ENCODE measurements at places on chromosomes 2 and 18.

DNA sequence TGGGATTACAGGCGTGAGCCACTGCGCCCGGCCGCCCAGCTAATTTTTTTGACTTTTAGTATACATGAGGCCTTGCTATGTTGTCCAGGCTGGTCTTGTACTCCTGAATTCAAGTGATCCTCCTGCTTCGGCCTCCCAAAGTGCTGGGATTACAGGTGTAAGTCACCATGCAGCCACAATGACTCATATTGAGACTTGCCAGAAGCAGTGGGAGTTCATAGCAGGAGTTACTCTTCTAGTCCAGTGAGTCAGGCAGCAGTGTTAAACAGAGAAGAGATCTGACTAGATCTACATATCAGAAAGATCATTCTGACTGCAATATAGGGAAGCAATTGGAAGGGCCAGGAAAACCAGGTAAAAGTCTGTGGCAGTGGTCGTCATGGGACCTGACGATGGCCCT lies 1.5 kb upstream of the FLACC1 start:
- DNase-seq = peak; percentile 83

DNA sequence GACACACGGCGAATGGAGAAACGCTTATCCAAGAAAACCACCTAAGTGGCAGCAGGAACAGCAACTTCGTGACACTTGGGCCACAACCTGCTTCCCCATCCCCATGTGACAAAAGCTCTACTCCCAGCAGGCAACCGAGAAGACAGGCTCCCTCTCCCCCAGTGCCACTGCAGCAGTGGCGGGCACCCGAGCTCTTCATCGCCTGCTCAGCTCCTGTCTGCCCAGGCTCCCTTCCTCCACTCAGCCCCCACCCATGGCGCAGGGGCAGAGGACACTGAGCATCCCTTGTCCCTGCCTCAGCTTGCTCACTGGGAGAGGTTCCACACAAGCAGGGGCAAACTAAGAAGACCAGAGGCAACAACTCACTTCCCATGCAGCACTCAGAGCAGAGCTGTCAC lies 22.9 kb downstream of the SLC66A2 start:
- no peak for DNase-seq

DNA sequence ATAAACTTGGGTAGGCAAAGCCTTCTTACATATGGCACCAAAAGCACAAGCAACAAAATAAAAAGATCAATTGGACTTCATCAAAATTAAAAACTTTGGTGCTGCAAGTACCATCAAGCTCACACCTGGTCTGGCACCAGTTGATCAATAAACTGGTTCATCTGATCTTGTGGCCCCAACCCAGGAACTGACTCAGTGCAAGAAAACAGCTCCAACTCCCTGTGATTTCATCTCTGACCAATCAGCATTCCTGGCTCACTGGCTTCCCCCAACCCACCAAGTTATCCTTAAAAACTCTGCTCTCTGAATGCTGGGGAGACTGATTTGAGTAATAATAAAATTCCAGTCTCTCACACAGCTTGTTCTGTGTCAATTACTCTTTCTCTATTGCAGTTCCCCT lies 8.4 kb downstream of the EPG5 start:
- DNase-seq = no peak

DNA sequence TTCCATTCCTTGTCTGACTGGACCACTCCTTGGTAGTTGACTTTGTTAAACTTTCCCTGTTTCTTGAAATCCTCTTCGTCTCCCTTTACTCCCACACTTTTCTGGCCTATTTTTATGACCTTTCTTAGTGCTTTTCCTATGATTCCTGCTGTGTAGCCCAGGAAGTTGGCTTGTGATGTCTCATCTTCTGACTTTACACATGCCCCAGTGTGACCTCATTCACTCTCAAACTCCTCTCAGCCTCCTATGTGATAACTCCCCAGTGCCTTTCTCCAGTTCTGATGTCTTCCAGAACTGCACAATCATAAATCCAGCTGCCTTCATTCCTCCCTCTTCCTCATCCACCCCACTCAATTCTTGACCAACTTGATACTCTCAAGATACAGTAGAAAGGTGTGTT lies 407.6 kb downstream of the TGIF1 start:
- peak; percentile 69 for DNase-seq

- DNase-seq = peak; percentile 62
These were observed 37.2 kb downstream of the ITGA6 start for GRCh38 chr2:172464400-172465129.

DNA sequence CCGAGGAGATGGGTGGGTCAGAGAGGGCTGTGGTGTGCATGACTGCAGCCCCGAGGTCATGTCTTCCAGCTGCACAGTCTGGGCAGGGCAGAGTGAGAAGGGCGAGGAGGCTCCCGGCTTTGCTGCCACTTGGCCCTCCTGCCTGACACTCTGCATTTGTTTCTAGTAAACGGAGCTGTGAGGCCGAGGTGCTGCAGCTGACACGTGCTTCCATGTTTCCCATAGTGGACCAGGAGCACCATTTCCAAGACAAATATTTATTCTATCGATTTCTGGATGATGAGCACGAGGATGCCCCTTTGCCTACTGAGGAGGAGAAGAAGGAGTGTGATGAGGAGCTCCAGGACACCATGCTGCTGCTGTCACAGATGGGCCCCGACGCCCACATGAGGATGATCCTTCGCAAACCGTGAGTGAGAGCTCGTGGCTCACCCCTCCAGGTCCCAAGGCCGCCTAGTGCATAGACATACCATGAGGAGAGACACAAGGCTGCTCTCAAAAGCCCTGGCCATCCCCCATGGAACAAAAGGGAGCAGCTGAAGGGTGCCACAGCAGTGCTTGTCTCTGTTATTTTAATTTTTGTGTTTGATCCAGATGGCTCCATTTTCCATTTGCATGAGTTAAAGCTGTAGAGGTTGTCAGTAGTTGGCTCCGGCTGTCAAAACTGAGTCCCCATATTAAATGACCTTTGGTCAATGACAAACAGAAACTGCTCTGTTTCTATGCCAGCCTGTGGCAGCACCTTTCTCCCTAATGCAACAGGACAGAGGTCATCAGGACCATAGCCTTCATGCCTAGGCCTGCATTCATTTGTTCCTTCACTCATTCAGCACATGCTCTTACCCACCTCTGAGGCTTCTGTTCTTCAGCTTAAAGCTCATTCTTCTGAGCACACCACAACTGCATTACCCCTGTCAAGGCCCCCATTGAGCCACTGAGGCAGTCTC lies 108.3 kb upstream of the MAP3K20 start:
- DNase-seq = no peak

GRCh38 chr2:46679761-46680160 lies 200.4 kb downstream of the TMEM247 start:
- no peak for DNase-seq

DNA sequence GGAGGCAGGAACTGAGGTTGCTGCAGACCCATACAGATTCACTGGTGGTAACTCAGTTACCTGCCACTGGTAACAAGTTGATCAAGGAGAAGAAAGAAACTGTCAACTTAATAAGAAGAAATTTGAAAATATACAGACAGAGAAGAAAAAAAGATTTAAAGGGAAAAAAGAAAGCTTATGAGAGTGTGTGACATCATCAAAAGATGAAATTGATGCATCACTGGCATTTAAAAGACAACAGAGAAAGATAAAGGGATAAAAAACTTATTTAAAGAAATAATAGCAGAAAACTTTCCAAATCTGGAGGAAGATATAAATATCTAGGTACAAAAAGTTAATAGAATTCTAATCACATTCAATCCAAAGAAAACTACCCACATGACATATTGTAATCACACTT lies 1003.2 kb downstream of the TDRD15 start:
- DNase-seq = no peak

- DNase-seq = no peak
These were observed 9.7 kb upstream of the SERTAD2 start for GRCh38 chr2:64663402-64663801.

GRCh38 chr2:107168141-107168540 lies 282.2 kb upstream of the ST6GAL2 start:
- DNase-seq = no peak

DNA sequence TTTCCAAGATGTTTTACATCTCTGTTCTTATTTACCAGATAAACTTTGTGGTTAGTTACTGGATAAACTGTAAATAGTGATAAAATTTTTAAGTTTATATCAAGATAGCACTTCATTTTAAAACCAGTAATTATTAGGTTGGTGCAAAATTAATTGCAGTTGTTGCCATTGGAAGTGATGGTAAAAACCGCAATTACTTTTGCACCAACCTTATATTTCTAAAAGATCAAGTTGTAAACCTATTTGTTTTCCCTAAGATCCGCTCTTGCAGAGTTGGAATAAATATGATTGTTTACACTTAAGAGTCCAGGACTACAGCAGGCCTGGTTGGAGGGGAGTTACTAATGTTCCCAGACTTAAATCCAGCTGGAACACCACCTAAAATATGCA lies 479 bp upstream of the AOX1 start:
- no peak for DNase-seq

GRCh38 chr18:22826726-22827125 lies 106.4 kb upstream of the RBBP8 start:
- peak; percentile 95 for DNase-seq

GRCh38 chr2:133642791-133643191 lies 74.5 kb upstream of the NCKAP5 start:
- no peak for DNase-seq

GRCh38 chr18:74348581-74348980 lies 32.9 kb downstream of the C18orf63 start:
- DNase-seq = no peak

DNA sequence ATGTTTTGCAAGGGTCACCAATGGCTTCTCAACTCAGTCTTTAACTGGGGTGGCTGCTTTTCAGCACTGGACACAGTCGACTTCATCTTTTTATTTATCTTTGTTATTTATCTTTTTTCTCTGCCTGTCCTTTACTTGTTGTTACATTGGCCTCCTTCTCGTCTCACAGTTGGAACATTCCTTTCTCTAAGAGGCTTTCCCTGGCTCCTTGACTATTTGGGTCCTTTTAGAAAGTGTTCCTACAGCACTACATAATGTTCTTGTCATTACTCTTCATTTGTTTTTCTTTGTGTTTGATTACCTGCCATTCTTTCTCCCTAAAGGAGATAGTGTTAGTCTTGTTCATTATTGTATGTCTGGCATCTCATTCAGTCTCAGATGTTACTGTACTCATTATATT lies 122.0 kb downstream of the KIAA1328 start:
- no peak for DNase-seq

DNA sequence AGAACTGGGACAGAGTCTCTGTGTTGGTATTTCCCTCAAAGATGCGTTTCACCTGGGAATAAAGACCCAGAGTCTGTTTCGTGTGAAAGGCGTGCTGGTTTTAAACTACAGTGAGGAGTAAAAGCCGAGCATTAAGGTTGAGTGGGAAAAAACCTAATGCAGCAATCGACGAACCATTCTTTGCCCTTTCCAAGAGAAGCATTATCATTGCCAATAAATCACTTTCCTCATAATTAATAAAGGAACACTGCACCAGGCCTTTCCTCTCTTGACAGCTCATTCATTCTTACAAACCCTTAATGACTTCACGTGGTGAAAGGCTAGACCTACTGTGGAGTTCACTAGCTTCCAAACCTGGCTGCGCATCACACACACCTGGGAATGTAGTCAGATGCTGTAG lies 896 bp upstream of the SLC8A1 start:
- no peak for DNase-seq

GRCh38 chr18:23772327-23773024 lies 83.2 kb downstream of the LAMA3 start:
- no peak for DNase-seq

GRCh38 chr2:36322108-36322507 lies 33.5 kb upstream of the CRIM1 start:
- peak; percentile 66 for DNase-seq

GRCh38 chr18:64956465-64956864 lies 794.3 kb upstream of the CDH7 start:
- DNase-seq = no peak

DNA sequence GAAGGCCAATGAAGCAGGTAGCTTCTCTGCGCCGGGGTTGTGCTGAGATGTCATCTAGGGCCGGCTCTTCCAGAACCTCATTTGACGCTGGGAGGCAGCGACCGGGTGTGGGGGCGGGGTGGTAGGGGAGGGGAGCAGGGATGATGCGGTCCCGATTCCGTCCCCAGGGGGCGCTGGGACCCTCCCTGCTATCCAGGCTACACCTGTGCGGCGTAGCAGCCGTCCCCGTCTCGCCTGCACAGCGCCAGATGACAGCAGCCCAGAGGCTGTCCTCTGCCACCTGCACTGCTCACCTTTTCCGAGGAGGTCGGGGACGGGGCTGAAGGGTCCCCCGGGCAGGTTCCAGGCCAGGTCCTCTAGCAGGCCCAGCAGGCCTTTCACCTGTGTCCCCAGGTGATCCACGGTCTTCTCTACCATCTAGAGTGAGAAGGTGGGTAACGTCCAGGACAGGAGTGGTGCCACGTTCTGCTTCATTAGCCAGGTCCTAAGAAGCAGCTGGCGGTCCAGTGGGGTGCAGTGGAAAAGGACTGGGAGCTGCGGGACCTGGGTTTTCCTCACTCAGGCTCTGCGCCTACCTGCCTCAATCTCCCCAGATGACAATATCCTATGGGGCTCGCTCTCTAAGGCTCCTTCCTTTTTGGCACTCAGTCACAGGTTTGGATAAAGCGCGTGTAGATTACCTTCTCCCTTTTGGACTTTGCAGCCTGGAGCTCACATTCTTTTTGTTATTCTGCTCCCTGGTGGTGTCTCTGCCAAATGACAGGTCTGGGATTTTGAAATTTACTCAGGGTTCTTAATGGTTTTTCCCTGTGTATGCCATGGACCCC lies 56.0 kb upstream of the RAB6C start:
- peak; percentile 26 for DNase-seq

DNA sequence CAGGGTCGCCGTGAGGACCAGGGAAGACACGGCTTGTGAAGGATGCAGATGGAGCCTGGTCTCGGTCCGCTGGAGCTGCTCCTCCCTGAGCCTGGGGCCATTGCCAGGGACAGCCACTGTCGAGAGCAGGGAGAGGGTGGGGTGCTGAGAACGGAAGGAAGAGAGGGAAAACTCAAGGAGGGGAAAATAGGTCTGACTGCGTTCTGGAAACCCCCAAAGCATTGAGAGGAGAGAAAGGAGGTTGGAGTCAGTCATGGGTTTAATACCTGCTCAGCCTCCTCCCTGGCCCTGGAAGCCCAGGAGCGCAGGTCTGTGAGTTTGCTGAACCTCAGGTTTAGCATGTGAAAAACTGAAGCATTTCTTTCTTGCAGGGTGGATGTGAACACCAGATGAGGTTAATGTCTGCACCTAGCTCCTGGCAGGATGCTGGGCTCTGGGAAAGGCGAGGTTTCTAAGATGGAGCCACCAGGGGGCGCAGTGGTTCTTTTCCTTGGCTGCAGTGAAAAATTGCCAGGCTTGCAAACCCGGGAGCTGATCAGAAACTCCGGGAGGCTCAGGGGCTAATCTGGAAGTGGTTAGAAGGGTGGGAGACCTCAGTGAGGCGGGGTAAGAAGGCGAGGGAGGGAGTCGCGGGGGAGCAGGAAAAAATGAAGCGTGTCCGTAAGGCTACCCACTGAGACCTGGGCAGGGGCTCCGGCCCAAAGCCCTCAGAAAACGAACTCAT lies 33.6 kb upstream of the RNF149 start:
- peak; percentile 38 for DNase-seq

GRCh38 chr2:102753563-102754159 lies 8.2 kb upstream of the TMEM182 start:
- DNase-seq = peak; percentile 67

- peak; percentile 21 for DNase-seq
These were observed 100.7 kb upstream of the STK39 start for GRCh38 chr2:168348076-168348475.

All from renal cortical epithelial cell (primary cell).